Activated CD4-positive, alpha-beta memory T cell treated with anti-CD3 and anti-CD28 coated beads for 36 hours (primary cell): ENCODE measurements at places on chromosomes 11 and 22.

GRCh38 chr11:43223026-43223425 is 88.8 kb upstream of the API5 start:
- no peak for DNase-seq

DNA sequence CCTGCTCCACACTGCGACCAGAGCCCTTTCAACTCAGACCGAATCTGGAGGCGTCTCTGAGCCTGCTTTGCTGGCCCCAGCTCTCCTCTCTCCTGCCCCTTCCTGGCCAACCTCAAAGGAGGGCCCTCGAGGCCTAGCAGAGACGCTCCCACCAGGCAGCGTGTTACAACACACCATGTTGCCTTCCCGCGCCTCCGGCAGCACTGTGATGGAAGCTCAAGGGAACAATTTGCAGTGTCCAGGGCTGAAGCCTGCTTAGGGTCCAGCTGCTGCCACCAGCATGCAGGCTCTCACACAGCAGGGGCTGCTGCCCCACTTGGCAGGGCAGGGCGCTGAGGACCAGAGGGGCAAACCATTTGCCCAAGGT is 18.4 kb downstream of the LINC01488 start:
- DNase-seq: no peak

GRCh38 chr11:96235751-96236150 is 107.2 kb downstream of the MAML2 start:
- DNase-seq: peak; percentile 90

DNA sequence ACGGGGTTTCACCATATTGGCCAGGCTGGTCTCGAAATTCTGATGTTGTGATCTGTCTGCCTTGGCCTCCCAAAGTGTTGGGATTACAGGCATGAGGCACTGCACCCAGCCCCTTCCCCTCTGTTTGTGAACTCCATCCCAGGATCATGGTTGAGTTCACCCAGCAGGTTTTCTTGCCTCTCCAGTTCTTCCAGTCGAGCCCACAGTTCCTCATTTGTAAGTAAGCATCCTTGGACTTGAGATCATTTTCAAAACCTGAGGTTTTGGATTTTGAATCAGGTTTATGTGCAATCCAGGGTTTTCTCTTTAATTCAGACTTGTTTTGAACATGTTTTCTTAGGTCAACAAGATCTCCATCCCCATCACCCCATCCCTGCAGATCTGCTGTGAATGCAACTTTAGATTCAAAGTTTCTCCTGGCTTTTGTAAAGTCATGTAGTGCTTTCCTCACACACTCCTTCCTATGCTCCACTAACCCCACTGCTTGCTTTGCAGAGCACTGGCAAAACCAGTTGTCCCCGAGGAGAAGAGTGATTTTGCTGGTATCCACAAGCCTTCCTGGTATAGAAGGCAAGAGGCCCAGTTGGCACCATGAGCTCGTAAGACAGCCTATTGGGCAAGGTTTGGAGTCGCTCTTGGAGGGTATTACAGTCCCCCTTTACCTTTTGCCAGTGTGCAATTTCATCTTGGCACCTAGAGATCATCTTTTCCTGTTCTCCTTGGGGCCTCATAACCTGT is 14.7 kb upstream of the VPREB1 start:
- DNase-seq: no peak

DNA sequence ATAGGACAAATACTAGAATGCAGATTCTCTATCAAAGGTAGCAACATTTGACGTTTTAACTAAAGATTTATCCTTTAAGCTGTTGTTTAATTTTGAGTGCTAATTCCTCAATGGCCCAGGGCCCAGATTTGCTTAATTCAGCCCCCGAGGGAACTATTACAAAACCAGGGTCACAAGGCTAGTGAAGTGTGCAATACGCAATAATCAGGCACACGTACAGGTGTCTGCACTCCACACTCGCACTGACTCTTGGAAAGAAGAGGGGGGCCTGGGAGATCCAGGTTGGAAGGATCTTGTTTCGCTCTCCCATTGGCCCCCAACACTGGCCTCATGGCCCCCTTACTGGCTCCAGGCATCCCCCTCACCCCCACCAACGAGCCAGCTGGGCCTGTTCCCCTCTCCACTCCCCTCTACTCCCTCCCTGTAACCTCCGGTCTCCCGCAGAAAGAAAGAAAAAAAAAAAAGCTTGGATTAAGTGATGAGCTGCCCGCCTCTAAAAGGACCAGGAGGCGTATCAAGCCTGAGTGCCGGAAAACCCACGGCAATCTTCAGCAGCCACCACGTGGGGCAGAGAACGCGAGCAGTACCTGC is 2.2 kb upstream of the KIRREL3 start:
- DNase-seq: no peak

GRCh38 chr22:41682033-41682807 is 6.4 kb downstream of the SNU13 start:
- DNase-seq: peak; percentile 92

DNA sequence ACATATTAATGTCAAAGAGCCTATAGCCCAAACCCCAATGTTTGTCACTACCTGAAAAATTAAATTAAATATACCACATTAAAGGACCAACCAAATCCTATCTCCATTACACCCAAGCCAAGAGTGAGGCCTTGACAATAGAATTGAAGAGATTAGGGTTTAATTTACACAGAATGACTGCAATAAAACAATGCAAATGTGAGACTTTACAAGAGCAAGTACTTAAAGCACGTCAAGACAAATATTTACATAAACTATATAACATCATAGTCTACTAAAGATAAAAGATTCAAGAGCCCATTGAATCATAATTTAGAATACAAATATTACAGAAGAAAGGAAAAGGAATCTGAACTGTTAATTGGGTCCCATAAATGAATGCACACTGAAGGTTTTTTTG is 85.6 kb downstream of the CADM1 start:
- DNase-seq: no peak

DNA sequence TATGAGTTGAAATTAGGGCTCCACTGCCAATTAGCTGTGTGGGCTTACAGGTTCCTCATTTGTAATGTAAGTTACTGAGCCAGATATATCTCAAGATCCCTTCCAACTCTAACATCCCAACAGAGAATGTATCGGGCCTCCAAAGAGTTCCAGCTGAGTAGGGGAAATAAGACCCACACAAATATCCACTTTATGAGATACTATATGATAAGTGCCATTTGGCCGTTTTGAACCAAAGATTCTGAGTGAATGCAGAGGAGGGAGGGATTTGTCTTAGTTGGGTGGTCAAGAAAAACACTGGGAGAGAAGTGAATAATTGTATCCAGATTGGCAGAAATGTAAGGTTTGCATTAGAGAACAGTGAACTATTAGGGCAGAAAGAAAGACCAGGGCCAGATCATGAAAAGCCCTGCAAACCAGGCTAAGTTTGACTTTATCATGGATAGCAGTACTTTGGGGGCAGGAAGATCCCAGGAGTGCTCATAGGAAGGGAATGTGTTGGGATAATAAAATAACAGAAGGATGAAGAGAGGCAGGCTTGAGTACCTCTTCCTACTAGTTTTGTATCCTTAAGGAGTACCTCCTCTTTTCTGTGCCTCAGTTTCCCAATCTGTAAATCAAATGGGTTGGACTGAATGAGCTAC is 63.9 kb downstream of the RPL27A start:
- no peak for DNase-seq

GRCh38 chr11:107271425-107271824 is 186.2 kb downstream of the CWF19L2 start:
- DNase-seq: no peak

DNA sequence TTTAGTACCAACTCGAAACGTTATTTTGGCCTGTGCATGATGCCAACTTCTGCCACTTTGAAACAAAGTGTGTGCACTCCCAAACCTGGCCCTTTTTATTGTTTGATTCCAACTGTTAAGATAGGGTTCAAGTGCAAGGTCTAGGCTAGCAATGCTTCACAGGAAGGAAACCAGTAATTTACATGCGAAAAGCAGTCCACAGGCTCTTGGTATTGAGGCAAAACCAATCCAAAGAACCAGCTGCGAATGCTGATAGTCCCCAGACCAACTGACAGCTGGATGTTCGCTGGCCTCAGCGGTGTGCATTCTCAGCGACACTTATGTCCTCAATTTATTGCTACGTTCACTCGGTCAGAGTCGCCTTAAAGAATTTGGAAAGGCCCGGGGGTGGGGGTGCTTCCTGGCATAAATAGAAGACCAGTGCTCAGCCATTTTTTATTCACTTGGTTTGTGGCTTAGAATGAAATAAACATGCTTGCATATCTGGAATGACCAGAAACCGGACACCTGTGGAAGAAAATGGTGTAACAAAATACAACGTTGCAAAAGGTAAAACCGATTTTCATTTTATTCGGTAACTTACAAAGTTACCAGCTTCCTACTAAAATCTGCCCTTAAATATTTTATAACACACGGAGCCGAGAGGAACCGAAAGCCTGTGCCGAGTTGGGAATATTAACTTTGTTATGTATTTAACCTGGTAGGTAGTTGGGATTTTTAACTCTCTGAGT is 1.6 kb downstream of the CPT1A start:
- peak; percentile 21 for DNase-seq

DNA sequence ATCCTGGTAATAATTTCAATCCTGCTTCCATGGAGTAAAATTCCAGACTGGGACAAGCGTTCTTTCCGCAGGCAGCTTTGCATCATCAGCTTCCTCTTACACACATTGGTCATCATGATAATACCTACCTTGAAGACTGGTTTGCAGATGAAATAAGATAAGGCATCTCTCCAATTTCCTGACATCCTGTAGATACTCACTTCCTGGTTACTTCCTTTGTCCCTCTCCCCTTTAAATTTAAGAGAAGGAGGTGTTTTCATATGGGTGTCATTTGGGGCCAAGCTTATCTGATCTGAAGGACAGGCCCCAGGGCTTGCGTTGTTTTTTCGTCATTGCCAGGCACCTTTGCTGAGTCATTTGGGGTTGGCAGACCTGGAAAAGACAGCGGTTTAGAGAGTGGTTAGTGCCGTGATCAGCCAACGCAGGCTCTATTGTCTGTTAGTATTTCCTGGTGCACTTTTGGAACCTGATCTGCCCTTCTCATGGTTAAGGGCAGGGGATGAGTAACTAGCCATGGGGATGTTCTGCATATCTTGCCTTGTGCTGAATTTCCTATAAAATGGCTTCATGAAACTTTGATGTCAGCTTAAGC is 24.1 kb downstream of the GRAMD1B start:
- DNase-seq: peak; percentile 92

DNA sequence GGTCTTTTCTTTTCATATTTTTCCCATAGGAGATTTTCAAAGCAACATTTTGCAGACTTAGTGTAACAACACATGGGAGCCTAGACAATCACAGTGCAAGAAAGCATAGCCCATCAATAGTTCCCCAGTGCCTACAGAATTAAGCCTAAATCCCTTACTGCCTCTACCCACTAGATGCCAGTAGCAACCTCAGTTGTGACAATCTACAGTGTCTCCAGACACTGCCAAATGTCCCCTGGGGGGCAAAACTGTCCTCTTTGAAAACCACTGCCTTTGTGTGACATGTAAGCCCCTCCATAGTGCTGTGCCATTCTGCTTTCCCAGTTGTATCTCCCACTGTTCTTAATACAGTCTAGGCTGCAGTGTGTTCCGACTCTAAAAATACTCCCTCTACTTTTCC is 1329.0 kb downstream of the LRRC4C start:
- no peak for DNase-seq

DNA sequence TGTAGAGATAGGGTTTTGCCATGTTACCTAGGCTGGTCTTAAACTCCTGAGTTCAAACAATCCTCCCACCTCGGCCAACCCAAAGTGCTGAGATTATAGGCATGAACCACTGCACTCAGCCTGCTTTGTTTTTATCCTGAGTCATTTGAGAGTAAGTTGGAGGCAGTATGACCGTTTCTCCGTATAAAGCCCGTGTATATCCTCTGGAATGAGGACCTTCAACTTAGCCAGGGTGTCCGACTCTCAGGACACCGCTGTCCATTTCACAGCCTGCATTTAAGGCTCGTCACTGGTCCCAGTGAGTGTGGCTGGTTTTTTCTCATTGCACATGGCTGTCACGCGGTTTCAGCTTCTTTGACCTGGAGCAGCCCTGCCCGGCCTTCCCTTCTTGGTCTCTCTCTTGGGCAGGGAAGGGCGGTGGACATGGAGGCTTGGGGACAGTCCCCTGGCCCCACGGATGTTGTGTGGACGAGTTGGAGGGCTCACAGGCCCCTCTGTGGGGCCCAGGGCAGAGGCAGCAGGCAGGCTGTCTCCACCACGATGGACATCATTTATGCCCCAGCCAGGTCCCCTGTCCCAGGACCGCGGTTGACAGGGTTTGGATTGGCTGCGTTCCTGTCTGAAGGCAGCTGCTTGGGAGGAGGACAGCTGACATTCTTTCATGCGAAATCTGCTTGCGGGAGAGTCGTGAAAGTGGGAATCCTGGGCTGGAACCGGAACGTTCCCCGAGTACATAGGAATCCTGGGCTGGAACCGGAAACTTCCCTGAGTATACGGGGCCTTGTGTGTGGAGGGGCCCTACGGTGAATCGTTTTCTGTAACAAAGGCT is 93.3 kb downstream of the KCNQ1 start:
- no peak for DNase-seq

DNA sequence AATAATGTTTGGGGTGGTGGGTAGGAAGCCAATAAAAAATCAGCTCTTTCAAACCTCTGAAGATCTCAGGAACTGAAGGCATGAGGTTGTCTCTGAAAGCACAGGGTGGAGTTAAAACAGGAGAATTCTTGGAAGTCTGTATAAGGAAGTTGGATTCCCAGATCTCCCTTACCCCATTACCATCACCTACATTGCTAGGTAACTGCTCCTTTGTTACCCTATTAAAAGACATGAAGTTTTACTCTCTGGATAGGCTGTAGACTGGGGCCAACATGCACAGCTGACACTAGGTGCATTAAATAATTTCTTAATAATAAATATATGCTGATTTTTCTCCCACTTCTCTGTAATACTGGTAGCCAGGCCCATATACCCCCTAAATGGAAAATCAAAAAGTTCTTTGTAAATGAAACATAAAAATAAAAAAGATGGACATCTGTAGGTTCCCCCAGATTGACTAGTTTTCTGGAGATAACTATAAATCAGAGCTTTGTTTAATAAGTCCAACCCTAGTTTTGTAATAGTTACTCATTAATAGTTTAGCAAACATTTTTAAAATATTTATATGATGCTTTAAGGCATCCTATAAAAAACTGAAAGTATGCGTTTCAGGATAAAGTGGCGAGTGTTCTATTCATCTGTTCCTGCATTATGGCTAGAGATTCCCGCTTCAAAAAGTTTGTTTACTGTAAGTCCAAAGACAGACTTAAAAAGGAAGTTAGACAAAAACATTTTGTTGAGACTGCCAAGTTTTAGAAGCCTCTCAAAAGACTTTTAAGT is 63.8 kb downstream of the KIF18A start:
- no peak for DNase-seq

GRCh38 chr11:10770626-10771254 is 19.7 kb downstream of the CTR9 start:
- DNase-seq: peak; percentile 41

DNA sequence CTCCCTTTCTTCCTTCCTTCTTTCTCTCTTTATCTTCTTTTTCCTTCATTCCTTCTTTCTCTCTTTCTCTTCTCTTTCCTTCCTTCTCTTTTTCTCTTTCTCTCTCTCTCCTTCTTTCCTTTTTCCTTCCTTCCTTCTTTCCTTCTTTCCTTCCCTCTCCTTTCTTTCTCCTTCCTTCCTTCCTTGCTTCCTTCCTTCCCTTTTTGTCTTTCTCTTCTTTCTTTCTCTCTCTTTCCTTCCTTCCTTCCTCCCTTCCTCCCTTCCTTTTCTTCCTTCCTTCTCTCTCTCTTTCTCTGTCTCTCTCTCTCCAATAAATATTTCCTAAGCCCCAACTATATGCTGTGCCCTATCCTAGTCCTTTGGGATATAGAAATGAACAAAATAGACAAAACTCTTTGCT is 60.5 kb downstream of the CACNG2 start:
- DNase-seq: no peak

GRCh38 chr11:75279273-75279672 is 38.7 kb downstream of the TPBGL start:
- no peak for DNase-seq
